ENCODE measurements at places on chromosomes 3 and 15. TPM values are rescaled to one million over a fixed set of nuclear protein-coding genes. Genes with fewer than 3 reads are reported as not detected.

The LRRIQ4 gene
- total RNA-seq = 0.21 TPM

The DOCK3 gene
- total RNA-seq = 4.1 TPM

The ISG20 gene
- 53.9 TPM for total RNA-seq

The GALNT15 gene
- 0.35 TPM for total RNA-seq

The CEMIP gene
- not detected for total RNA-seq

The SEMA3G gene
- total RNA-seq = 0.33 TPM

The LRRC31 gene
- not detected for total RNA-seq

The AGTR1 gene
- total RNA-seq = not detected

The EFL1 gene
- 19.6 TPM for total RNA-seq

The CKMT1B gene
- total RNA-seq = 0.34 TPM

The CDHR4 gene
- total RNA-seq = 0.25 TPM

The SCAANT1 gene
- not detected for total RNA-seq

The TMEM41A gene
- total RNA-seq = 26.6 TPM

The ASB14 gene
- total RNA-seq = not detected

The PRR23E gene
- not detected for total RNA-seq

The CYP1A1 gene
- total RNA-seq = 11.4 TPM

The RTP1 gene
- total RNA-seq = not detected

The FBXW12 gene
- total RNA-seq = not detected

The STRIT1 gene
- total RNA-seq = not detected

The MNS1 gene
- 0.73 TPM for total RNA-seq

The ITIH4 gene
- total RNA-seq = 16.5 TPM

The SERPINI2 gene
- not detected for total RNA-seq

The KCNMB2 gene
- not detected for total RNA-seq

The SLC27A2 gene
- total RNA-seq = 20.1 TPM

The UPK1B gene
- total RNA-seq = 0.51 TPM

The GCNT3 gene
- not detected for total RNA-seq

The PLSCR5 gene
- not detected for total RNA-seq

The CPNE9 gene
- 0.11 TPM for total RNA-seq

The SLC12A8 gene
- 0.34 TPM for total RNA-seq

The FBXO40 gene
- not detected for total RNA-seq

The CHAC1 gene
- 12.9 TPM for total RNA-seq

The PRTG gene
- total RNA-seq = not detected

The C3orf20 gene
- 0.56 TPM for total RNA-seq

The SLC35G2 gene
- 6.4 TPM for total RNA-seq

The UROC1 gene
- not detected for total RNA-seq

The RAD18 gene
- total RNA-seq = 69.2 TPM

The FURIN gene
- 721 TPM for total RNA-seq

The BCL2A1 gene
- 79.8 TPM for total RNA-seq

The FBXL2 gene
- total RNA-seq = not detected

The PP2D1 gene
- total RNA-seq = not detected

The C3orf49 gene
- total RNA-seq = not detected
